ENCODE measurements at places on chromosomes 5 and 9.

- no peak for DNase-seq
Measured at GRCh38 chr5:39486361-39486760, 61.6 kb upstream of the DAB2 start.

GRCh38 chr9:111599092-111599954, at the start of gene PTGR1:
Gene PTGR1, minus strand, starts transcription at chr9:111599647. Its CDS starts 2,225 bp downstream, at chr9:111597422.
- no peak for DNase-seq

- DNase-seq, result no peak
Measured at GRCh38 chr5:76794871-76795270, 24.0 kb upstream of the F2RL1 start.

- DNase-seq, result no peak
Measured at GRCh38 chr5:155936520-155937406, 390.2 kb upstream of the SGCD start.

GRCh38 chr5:86869268-86869667, 251.5 kb downstream of the COX7C start:
- no peak for DNase-seq

- DNase-seq, result no peak
Measured at GRCh38 chr5:62960781-62961180, 382.2 kb downstream of the LRRC70 start.

- no peak for DNase-seq
Measured at GRCh38 chr9:36659500-36659899, 86.8 kb downstream of the MELK start.

DNA sequence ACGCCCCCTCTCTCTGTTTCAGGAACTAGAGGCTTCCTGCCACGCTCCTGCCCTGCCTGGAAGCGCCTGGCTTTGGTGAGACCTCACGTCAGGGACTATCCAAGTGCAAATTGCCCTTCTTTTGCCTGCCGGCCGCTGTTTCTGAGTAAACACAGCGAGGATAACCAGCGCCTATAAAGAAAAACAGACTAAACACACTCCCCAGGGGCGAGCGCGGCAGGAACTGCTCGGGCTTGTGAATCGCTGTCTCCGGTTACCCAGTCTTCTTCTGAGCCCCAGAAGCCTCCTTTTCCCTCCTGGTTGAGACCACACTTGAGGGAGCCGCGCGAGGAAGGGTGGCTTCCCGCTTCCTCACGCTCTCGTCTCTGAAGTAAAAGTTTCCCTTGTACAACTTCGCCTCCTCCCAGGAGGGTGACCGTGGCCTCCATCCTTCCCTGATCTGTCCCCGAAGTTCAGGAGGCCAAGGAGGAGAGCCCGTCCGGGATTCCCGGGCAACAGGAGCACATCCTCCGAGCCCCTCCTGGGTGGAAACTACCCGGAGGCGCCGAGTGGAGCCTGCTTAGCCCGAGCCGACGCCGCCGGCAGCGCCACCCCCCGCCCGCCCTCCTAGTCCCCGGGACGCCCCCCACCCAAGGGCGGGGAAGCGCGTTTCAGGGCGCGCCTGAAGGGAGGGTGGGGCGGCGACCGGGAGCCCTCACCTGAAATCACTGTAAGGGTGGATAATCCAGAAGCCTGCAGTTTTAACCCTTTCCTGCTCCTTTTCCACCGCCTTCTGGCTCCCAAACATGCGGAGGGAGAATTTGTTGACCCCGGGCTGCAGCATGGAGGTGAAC, 993 bp downstream of the HCN1 start:
- DNase-seq, result no peak

- no peak for DNase-seq
Measured at GRCh38 chr9:117073539-117074341, 341.1 kb downstream of the ASTN2 start.

GRCh38 chr5:147686421-147686820, 96.1 kb downstream of the JAKMIP2 start:
- no peak for DNase-seq

- DNase-seq, result no peak
Measured at GRCh38 chr9:70753311-70753710, 338.9 kb upstream of the KLF9 start.

DNA sequence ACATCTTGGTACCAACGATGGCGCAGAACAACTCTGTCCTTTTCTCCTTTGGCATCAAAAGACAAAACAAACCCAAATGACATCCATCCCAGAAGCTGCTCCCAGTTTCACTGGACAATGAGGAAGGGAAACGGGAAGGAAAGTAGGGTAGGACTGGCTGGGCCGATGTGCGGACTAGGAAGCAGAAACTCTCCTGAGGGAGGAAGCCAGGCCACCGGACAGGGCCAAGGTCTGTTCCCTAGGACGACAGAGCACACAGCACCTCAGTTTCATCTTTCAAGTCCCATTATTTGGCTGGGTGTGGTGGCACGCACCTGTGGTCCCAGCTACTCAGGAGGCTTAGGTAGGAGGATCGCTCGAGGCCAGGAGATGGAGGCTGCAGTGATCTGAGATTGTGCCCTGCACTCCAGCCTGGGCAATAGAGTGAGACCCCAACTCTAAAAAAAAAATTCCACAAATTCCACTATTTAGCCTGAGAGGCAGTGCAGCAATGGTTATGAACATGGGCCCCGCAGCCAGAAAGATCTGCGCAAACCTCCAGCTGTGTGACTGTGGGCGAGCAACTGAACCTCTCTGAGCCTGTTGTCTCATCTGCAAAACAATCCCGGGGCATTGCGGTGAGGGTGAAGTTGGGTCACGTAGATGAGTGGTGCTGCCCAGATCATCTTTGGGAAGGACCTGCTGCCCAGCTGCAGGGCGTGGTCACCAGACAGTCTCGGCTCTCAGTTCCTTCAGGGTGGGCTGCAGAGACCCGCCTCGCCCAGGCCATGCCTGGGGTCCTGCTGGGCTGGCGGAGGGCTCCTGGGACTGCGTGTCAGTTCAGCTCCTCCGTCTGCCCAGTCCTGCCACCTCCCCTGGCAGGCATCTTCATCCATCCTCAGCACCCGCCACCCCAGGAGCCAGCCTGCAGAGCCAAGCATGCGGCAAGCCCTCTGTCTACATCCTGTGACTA, 101.2 kb upstream of the RAPGEF1 start:
- DNase-seq, result no peak

DNA sequence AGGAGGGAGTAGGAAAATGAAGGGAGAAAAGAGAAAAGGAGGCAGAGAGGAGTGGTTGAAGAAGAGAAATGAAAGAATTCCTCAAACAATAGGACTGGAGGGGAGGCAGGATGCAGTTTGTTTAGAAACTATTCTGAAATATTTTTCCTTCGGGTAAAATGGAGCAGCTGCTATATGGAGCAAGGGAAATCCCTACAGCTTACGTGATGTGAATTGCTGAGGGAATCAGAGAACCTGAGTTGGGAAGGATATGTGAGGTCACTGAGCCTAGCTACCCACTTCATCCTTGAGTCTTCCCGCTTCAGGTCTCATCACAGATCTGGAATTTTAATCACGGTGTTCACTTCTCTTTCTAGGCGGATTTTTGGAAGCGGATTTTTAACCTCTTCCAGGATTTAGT, 204.3 kb downstream of the ERCC6L2 start:
- no peak for DNase-seq

- no peak for DNase-seq
Measured at GRCh38 chr5:58211441-58211840, 248.4 kb downstream of the PLK2 start.

- no peak for DNase-seq
Measured at GRCh38 chr5:132646583-132647266, 11.2 kb upstream of the IL13 start.

GRCh38 chr5:98217138-98217537, 556.3 kb upstream of the RGMB start:
- no peak for DNase-seq

GRCh38 chr5:2670940-2671339, 80.5 kb downstream of the IRX2 start:
- DNase-seq, result no peak

- no peak for DNase-seq
Measured at GRCh38 chr5:78534148-78534904, 114.2 kb downstream of the LHFPL2 start.

DNA sequence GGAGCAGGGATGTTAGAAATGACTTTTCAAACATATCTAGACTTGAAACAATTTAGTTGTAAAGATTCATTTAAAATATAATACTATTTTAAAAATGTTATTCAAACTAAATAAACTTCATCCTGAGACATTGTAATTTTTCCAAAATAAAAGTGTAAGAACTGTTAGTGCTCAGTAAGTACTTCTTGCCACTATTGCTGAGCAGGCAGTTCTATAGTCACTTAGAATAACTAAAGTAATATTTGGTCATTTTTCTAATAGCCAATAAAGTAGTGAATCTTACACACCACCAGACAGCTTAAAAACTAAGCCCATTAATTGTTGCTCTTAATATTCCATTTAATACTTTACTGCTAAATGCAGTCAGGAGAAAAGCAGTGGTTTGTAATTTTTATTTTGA, 1120.0 kb upstream of the CDH10 start:
- DNase-seq, result no peak

- DNase-seq, result no peak
Measured at GRCh38 chr5:176629317-176629852, 949 bp downstream of the SNCB start.

DNA sequence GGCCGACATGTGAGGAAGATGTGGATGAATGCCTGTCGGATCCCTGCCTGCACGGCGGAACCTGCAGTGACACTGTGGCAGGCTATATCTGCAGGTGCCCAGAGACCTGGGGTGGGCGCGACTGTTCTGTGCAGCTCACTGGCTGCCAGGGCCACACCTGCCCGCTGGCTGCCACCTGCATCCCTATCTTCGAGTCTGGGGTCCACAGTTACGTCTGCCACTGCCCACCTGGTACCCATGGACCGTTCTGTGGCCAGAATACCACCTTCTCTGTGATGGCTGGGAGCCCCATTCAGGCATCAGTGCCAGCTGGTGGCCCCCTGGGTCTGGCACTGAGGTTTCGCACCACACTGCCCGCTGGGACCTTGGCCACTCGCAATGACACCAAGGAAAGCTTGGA, 14.1 kb downstream of the CRB2 start:
- no peak for DNase-seq

DNA sequence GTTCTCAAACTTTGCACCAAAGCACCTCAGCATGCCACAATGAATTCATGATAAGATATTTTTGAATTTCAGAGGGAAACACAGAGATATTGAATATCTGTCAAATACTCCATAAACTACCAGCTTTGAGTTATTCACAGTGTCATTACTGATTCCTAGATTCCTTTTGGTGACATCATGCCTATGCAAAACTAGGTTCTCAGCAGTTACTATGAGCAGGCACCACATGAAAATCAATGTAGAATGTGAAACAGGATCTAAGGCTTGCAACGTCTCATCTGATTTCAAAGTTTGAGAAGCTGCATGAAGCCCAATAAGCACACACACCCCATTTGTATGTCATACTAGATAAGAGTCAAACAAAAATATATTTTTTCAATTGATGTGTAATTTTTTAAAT, 426.5 kb downstream of the NR2F1-AS1 start:
- DNase-seq, result no peak

DNA sequence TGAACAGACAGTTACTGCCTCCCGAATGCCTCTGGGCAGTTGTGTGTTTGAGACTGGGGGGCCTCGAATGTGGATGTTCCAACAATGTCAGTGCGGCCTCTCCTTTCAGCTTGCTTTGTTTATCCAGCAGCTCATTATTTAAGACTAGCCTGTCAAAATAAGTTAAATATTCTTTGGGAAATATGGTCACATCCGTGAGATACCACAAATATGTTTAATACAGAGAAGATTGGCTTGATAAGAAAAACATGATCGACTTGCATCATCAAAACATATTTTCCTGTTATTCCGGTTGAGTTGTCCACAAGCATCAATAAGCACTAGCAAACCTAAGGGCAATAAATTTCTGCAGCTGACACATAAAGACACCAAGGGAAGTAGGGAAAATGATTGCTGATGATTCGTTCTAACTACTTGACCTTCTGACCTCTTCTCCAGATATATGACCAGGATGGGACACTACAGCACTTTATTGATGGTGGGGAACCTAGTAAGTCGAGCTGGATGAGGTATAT, 66.5 kb downstream of the PRDM6 start:
- DNase-seq, result no peak

DNA sequence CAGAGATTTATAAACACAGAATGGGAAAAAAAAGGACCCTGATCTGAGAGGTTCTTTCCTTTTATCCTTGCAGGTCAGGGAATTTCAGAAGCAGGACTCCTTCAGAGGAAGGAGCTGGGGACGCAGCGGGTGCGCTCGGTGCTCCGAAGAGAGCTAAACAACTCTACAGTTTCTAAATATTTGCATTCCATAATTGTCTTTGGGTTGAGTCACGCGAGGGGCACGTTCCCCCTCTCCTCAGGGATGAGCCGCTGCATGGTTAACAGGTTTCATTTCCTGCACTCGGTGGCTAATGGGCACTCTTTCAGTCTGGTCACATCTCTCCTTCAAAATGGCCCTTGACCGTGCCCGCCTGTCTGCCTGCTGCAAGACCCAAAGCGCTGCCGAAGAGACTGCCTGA, 165.0 kb upstream of the HMHB1 start:
- no peak for DNase-seq

DNA sequence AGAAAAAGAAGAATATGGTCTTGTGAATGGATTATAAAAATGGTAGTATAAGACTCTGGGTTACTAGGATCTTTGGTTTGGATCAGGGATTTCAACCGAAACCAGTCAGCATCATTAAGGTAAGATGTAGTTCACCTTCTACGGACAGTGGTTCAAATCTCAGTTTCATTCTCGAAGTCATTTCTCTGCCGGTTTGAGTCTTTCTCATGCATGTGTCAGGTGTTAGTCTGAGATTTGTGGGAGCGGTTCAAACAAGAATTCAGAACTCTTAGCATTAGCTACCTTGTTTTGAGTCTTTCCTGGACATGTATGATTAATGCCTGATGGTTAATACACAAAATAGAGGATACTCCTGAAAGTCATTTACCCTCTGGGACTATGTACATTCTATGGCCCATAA, 735.9 kb upstream of the NUDT12 start:
- DNase-seq, result no peak

DNA sequence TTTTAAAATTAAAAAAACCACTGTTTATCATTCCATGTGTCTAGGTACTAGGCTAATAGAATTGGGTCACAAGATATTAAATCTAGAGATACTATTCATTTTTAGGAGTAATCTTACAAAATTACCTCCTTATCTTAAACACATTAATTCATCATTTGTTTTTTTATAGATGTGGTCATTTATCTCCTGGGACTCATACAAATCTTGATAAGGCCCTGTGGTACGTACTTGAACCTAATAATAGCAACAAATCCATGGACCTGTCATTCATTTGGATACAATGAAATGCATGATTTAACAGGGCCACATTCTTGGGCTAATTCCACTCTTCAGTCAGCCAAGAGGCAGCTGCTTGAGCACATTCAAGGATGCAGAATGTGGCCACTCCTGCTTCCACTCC, 66.4 kb upstream of the MARCHF11 start:
- no peak for DNase-seq

DNA sequence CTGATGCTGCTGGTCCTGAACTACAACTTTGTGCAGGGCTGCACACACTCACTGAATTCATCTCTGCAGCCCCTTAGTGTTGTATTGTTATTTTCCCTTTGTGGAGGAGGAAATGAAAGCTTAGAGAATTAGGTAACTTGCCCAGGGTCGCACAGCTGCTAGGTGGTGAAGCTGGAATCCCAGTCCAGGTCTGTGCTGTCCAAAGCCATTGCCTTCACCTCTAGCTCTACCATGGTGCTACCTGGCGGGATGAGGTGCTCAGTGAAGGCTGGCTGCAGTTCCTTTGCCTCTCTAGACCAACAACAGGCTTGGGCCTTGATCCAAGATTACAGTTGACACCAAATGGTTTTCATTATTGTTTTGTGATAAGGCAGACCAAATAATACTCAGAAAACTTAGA, 177.8 kb upstream of the PITX1 start:
- no peak for DNase-seq

Measured in stimulated activated CD4-positive, alpha-beta T cell treated with anti-CD3 and anti-CD28 coated beads, Interleukin-1b, Interleukin-23, amount 100 ng/mL, for 1 hour (primary cell).